ENCODE measurements at places on chromosomes 16 and 17. TPM values are rescaled to one million over a fixed set of nuclear protein-coding genes. Genes with fewer than 3 reads are reported as not detected.
A peak's percentile ranks its signal among the peaks of the same experiment; 100 is the strongest.

DNA sequence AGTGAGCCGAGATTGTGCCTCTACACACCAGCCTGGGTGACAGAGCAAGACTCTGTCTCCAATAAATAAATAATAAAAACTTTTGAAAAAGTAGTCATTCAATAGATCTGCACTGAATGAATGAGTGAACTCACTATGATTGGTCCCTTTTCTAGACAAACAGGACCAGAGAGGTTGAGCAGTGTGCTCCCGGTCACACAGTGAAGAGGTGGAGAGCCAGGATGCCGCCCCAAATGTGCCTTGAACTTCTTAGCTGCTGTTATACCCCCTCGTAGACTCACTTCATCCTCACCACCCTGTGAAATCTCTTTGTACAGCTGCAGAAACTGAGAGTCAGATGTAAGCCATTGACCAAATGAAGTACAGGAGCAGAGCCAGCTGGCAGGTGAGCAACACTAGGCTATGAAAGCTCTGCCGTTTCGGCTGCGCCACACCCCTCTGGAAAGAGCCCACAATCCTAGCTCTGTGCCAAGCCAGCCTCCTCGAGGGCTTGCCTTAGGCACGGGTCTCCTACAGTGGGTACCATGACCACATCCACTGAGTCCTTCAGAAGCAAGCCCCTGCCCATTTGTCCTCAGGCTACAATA, 7.8 kb upstream of the KIAA0513 start:
- H3K27me3 ChIP-seq = peaks cover 13% of the 10 kb centered on the region
- peaks cover 10% of the 10 kb centered on the region for H3K4me1 ChIP-seq
- DNase-seq = no peak
- H3K27ac ChIP-seq = no peak overlapping the region
- H3K36me3 ChIP-seq = no peaks in the 10 kb centered on the region
- no peak overlapping the region for H3K4me3 ChIP-seq

GRCh38 chr17:76903631-76904030, 35.4 kb downstream of the MGAT5B start:
- peaks cover 2% of the 10 kb centered on the region for H3K4me1 ChIP-seq
- H3K36me3 ChIP-seq = no peaks in the 10 kb centered on the region
- DNase-seq = no peak
- no peak overlapping the region for H3K27ac ChIP-seq

IRX3 gene
- total RNA-seq = not detected

GRCh38 chr17:385178-385835, 32.7 kb upstream of the RPH3AL start:
- H3K4me1 ChIP-seq = peaks cover 7% of the 10 kb centered on the region
- no peak overlapping the region for H3K27ac ChIP-seq
- H3K4me3 ChIP-seq = peak overlapping the region; percentile 64
- H3K36me3 ChIP-seq = peaks cover 2% of the 10 kb centered on the region
- peak; percentile 50 for DNase-seq

DYNLRB2 gene
- not detected for total RNA-seq
